ENCODE measurements at places on chromosomes 7 and 10.

DNA sequence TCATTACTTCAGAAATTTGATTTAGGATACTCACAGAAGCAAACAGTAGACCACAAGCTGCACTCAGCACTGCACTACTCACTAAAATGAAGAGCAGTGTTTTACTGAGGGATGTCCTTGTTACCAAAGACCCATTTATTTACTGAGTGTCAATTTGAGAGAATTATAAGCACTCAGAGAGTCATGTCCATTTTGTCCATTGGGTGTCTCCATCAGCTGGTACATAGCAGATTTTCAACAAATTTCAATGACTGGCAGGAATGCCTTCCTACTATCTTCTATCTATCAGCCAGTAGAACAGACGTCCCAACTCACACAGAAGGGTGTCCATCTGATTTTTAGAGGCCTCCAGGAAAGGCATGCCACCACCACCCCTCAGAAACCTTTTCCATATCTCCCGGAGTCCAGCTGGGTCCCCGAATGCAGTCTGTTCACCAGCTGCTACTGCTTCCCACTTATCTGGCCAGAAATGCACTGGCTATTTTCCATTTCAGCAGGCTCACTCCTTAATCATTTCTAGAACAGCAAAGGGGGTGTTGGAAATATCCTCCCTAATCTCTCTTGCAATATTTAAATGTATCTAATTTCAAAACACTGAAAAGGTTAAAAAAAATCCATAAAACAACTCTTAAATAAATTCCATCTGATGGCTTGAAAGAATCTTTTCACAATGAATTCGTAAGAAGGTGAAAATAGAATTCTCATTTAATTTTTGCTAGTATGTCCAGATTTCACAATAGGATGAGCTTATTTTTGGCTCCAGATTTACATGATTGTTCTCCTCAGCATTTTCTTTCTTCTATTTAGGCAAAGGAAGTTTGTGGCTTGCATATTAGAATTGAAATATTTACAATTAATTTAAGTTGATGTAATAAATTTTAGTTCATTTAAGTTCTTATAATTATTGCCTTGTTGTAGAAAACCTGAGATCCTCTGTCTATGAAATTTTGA is 1164.0 kb upstream of the CELF2 start:
- no peak for DNase-seq

GRCh38 chr10:100401631-100402328 is 54.7 kb downstream of the SCD start:
- no peak for DNase-seq

- DNase-seq: no peak
Observed at GRCh38 chr10:131006458-131007256, 304.9 kb downstream of the TCERG1L start.

GRCh38 chr7:49666764-49667163 is 106.7 kb upstream of the VWC2 start:
- DNase-seq: peak; percentile 9

GRCh38 chr7:106327538-106328481 is 43.0 kb upstream of the NAMPT start:
- DNase-seq: no peak

DNA sequence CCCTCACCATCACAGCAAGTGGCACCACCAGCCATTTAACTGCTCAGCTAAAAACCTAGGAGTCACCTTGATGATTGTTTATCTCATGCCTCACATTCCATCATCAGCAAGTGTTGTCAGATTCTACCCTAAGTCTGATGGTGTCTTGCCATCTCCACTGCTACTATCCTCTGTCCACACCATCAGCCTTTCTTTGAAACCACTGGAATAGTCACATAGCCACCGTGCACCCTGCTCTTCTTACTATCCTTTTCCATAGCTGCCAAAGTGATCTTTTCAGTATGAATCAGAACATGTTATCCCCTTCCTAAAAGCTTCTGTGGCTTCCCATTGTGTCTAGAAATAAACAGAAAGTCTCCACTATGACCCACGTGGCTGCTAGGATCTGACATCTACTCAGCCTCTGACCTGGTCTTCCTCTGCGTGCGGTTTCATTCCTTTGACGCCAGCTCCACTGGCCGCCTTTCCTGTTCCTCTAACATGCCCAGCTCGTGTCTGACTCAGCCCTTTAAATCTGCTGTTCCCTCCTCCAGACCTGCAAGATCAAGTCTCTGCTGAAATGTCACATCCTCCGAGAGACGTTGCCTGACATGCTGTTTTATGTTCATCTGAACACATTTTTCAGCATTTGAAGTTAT is 16.5 kb upstream of the CHN2 start:
- DNase-seq: no peak

- no peak for DNase-seq
Observed at GRCh38 chr7:21450941-21451340, 23.1 kb downstream of the SP4 start.

GRCh38 chr10:5732141-5732540 is 47.5 kb downstream of the TASOR2 start:
- DNase-seq: no peak

GRCh38 chr7:30252885-30253795 is 31.3 kb upstream of the ZNRF2 start:
- no peak for DNase-seq

- no peak for DNase-seq
Observed at GRCh38 chr10:51894771-51895578, 195.6 kb upstream of the CSTF2T start.

GRCh38 chr10:16909271-16909767 is 92.1 kb upstream of the RSU1 start:
- peak; percentile 83 for DNase-seq

GRCh38 chr10:76727038-76727437 is 910.6 kb downstream of the KCNMA1 start:
- no peak for DNase-seq

GRCh38 chr10:114121031-114121430 is 53.0 kb downstream of the CCDC186 start:
- DNase-seq: no peak

DNA sequence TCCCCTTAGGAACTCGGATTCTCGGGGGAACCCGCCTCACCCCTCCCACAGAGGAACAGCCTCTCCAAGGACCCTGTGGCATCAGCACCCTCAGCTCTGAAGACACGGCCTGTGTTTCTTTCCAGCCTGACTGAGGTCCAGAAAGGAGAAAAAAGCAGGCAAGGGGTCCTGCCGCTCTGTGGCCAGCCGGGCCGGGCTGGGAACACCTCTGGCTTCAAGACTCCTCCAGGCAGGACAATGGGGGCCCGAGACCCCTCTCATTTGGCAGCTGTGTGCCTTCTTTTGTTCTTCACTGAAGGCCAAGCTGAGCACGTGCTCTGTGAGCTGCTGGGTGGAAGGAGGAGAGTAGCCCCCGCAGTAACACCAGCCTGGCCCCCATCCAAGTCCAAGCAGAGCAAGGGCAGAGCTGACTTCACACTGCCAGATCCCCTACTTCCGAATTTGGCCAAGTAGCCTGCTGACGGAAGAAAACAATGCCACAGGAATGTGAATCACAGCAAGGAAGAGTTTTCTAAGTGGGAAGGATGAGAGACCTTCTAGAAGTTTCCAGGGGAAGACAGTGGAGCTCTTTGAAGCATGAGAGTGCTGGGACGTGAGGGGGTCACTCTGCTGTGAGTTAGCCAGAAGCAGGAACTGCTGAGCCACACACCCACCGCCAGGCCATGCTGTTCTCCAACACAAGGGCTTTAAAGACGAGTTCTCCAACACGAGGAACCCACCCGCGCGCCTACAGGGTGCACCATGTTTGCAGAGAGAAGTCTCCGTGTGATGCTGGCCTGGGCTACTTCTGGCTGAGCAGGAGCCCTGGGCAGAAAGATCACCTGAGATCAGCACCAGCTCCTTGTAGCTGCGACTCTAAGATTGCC is 3.1 kb downstream of the CNPY1 start:
- no peak for DNase-seq

- no peak for DNase-seq
Observed at GRCh38 chr7:99429756-99430155, 8.8 kb downstream of the PTCD1 start.

DNA sequence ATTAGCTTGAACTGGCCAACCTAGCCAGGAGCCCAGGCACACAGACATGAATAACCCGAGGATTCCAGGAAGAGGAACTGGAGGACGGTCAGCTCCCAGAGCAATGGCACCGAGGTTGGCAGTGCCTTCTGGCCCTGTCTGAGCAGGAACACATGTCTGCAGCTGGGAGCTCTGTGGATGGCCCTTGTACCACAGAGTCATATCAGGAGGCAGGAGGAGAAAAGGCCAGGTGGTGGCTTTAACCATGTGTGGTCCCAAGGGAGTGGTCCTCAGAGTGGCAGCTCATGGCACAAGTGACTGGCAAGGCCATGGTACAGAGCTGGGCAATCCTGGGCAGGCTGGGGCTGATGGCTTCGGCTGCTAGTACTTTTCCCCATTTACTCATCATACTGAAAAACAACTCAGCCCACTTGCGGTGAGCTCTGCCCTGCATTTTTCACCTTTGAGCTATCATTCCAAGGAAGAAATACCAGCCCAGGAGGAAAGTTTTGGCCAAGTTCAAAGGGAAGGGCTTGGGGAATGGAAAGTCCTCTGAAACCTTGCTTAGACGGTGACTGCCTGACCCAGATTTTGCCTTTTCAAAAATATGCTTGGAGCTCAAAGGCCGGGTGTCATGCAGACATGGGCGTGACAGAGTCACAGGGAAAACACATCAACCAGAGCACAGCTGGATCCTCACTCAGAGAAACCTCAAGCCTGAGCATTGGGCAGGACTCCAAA is 25.7 kb upstream of the LOXL4 start:
- DNase-seq: no peak

GRCh38 chr10:133163889-133164815 is 4.1 kb downstream of the KNDC1 start:
- DNase-seq: no peak

- no peak for DNase-seq
Observed at GRCh38 chr7:11616466-11616865, 215.5 kb downstream of the THSD7A start.

DNA sequence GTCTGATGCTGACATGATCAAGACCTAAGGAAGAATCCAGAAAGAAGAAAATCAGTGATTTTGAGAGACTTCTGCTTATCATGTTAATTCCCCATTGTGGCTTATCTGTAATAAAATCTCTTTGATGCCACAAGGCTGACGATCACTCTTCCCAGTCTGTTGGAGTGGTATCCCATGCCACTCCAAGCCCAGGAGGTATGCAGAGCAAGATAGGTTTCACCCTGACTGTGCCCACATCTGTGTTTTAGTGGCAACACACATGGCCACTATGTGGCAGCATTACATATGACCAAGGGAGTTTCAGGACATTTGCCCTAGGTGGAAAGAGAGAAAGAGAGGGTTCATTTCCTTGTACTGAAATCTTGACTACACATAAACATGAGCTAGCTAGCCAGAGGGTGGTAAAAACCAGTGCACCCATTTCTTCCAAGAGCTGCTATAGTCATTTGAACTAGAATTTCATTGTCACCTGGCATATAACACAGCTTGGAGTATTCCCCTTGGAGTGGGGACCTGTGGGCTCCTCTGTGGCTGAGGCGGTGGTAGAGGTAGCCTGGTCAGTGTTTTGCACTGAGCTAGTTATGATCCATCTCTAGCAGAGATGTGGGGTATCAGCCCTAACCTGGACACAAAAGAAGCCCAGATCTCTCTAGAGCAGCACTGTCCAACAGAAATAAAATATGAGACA is 20.8 kb downstream of the LAMB4 start:
- peak; percentile 28 for DNase-seq

DNA sequence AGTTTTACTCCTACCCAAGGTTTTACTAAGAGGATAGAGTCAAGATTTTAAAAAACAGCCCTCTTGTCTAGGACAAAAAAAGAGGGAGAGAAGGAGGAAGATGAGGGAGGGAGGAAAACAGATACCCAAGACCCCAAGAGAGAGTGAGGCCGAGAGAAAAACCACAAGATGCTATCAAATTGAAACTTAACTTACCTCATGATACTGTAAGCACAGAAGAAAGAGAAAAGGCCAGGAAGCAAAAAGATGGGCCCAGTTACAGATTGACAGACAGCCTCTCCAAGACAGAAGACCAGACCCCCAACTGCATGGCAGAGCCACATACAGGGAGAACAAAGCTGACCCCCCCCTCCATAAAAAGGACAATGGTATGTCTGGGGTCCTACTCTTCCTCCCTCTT is 11.4 kb downstream of the SEC31B start:
- no peak for DNase-seq

DNA sequence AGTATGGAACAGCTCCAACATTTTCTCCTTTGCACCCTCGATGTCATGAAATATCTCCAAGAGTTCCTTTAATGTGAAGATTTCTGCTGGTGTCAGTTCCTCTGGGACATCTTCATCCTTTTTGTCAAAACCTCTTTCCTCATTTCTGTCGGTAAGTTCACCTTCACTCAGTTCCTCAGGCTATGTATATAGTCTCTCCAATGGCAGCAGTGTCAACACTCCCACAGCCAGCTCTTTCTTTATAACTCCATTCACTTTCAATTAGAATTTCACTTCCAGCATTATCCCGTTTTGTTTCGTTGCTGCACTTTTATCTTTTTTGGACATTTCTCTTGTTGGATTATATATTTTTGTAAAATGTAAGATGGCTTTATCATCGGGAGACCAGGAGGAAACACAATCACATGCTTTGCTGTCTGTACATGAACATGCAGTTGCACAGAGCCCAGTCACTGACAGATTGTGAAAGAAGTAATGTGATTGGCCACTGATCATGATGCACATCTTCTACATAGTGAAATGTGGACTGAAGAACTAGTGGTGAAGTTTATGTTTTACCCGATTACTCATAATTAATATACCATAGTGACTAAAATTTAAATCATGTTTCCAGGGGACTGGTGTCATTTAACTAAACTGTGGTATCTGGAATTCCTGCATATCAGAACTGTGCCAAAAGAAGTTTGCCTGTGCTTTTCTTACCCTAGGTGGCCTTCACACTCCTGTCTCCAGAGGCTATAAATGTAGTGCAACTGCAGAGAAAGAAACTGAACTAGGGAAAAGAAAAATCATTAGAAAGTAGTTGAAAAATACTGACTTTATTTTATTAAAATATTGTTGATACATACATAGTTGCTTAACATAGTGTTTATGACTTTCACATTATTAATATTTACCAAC is 289.6 kb downstream of the PPP1R3A start:
- no peak for DNase-seq

DNA sequence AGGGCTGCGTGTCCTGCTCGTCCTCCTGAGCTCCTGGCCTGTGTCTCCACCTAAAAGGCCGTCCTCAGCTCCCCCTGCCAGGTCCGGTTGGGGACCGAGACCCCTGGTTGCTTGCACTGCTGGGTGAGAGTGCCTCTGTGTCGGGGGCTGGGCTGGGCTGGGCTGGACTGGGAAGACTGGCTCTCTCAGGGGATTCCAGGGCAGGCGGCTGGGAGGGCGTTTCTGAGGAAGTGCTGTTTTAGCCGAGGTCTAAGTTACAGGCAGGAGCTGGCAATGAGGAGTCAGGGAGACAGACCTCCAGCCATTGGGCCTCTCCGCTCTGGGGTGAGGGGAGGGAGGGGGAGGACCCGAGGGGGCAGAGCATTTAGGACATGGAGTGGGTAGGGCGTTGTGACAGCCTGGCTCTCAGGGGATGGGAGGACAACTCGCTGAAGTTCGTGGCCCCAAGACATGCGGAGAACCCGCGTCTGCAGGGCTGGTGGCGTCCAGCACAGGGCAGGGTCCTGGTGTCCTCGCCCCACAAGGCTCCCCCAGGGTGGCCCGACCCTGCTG is 20.9 kb downstream of the FOXK1 start:
- DNase-seq: no peak
